ENCODE measurements at places on chromosomes 4 and X. TPM values are rescaled to one million over a fixed set of nuclear protein-coding genes. Genes with fewer than 3 reads are reported as not detected.

- no peaks in the 10 kb centered on the region for H3K27me3 ChIP-seq
- no peak overlapping the region for H3K4me3 ChIP-seq
- no peak for DNase-seq
Observed at GRCh38 chr4:84920617-84921016, 45.9 kb downstream of the WDFY3 start.

DNA sequence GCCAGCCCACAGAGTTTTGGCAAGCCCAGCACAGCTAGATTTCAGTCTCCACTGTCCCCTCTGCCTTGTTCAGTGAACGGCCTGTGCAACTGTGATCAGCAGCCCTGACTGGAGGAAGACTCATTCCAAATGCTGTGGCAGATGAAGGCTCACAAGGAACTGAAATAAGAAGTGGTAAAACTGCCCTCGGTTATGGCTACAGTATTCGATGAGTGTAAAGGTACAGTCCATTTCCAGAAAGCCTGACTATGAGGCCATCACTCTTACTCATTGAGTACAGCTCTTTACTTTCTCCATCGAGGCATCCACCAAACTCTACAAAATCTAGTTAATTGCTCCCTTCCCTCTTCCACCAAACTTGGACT, 69.1 kb downstream of the RHOH start:
- no peak for DNase-seq
- no peaks in the 10 kb centered on the region for H3K27me3 ChIP-seq
- H3K36me3 ChIP-seq: no peaks in the 10 kb centered on the region
- H3K27ac ChIP-seq: no peak overlapping the region

DNA sequence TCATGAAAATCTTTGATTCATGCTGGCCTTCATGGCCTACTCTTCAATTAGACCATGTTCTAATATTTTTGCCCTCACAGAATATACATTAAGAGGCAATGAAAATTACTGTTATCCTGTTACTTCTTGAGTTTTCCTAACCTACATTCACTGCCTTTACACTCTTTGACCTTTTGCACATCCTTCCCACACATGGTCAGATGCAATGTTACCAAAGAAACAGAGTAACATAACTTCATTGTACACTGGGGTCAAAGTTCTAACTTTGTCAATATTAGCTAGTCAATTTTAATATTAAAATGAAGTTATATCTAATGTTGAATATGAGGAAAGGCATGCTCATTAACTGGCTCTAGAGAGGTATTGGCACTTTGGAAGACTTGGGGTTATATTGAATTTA, 284.8 kb downstream of the TEX13C start:
- no peaks in the 10 kb centered on the region for H3K27me3 ChIP-seq
- H3K4me1 ChIP-seq: no peaks in the 10 kb centered on the region
- no peaks in the 10 kb centered on the region for H3K36me3 ChIP-seq

The ADGRG2 gene
- total RNA-seq: 4.5 TPM

Measured in hepatocyte (in vitro differentiated cells).